Bronchial smooth muscle cell (primary cell): ENCODE measurements at places on chromosomes 2 and 18. TPM values are rescaled to one million over a fixed set of nuclear protein-coding genes. Genes with fewer than 3 reads are reported as not detected.

Gene RTP5
- total RNA-seq, result not detected in 2 replicates

Gene EML6
- total RNA-seq, result 0.17 and 0.63 TPM in 2 replicates

Gene RPRD1A
- 18.3 and 26.0 TPM in 2 replicates for total RNA-seq

Gene TSHZ1
- 3.2 and 3.3 TPM in 2 replicates for total RNA-seq

Gene CCDC74A
- 7.9 and 9.3 TPM in 2 replicates for total RNA-seq

Gene AMMECR1L
- 7.7 and 10.8 TPM in 2 replicates for total RNA-seq

Gene SRD5A2
- total RNA-seq, result not detected in 2 replicates

Gene HOXD12
- total RNA-seq, result not detected in 2 replicates

Gene TMEM200C
- total RNA-seq, result 0.16 and 0.43 TPM in 2 replicates

Gene EPG5
- total RNA-seq, result 21.8 and 31.2 TPM in 2 replicates

Gene ANKRD30B
- total RNA-seq, result under 0.01 TPM in 1 of 2 replicates, not detected in the other

Gene HOXD4
- not detected in 2 replicates for total RNA-seq

Gene HOXD10
- total RNA-seq, result not detected in 2 replicates

Gene ARHGAP25
- total RNA-seq, result 0.09 and 0.47 TPM in 2 replicates

Gene PROKR1
- not detected in 2 replicates for total RNA-seq

Gene LAPTM4A
- 208 and 219 TPM in 2 replicates for total RNA-seq

Gene SPEG
- 7.8 and 9.1 TPM in 2 replicates for total RNA-seq

Gene RGPD4
- total RNA-seq, result not detected in 2 replicates

Gene HOXD9
- not detected in 2 replicates for total RNA-seq

Gene RGPD3
- total RNA-seq, result under 0.01 TPM in 2 replicates

Gene CSRNP3
- 1.9 and 2.0 TPM in 2 replicates for total RNA-seq

Gene TCF4
- 57.8 and 78.8 TPM in 2 replicates for total RNA-seq

Gene GAL3ST2
- total RNA-seq, result 0.09 and 0.16 TPM in 2 replicates

Gene RBMS1
- total RNA-seq, result 63.5 and 78.7 TPM in 2 replicates

Gene PLGLB2
- total RNA-seq, result 0.63 and 0.77 TPM in 2 replicates

Gene CD207
- 0.09 TPM in 1 of 2 replicates, not detected in the other for total RNA-seq

Gene CTNNA2
- total RNA-seq, result not detected in 2 replicates

Gene TMEM247
- total RNA-seq, result not detected in 2 replicates

Gene ABHD1
- 0.16 TPM in 1 of 2 replicates, not detected in the other for total RNA-seq

Gene SF3B6
- total RNA-seq, result 129 and 151 TPM in 2 replicates

Gene DLGAP1
- 0.32 and 0.34 TPM in 2 replicates for total RNA-seq

Gene PPIL3
- 66.5 and 67.0 TPM in 2 replicates for total RNA-seq

Gene LBX2
- total RNA-seq, result 3.8 and 6.4 TPM in 2 replicates

Gene TUBB8B
- total RNA-seq, result not detected in 2 replicates

Gene ESPNL
- total RNA-seq, result 0.60 and 2.7 TPM in 2 replicates

Gene RIOK3
- total RNA-seq, result 51.9 and 57.4 TPM in 2 replicates
